Amniotic stem cell (primary cell): ENCODE measurements at places on chromosomes 1 and 21.

DNA sequence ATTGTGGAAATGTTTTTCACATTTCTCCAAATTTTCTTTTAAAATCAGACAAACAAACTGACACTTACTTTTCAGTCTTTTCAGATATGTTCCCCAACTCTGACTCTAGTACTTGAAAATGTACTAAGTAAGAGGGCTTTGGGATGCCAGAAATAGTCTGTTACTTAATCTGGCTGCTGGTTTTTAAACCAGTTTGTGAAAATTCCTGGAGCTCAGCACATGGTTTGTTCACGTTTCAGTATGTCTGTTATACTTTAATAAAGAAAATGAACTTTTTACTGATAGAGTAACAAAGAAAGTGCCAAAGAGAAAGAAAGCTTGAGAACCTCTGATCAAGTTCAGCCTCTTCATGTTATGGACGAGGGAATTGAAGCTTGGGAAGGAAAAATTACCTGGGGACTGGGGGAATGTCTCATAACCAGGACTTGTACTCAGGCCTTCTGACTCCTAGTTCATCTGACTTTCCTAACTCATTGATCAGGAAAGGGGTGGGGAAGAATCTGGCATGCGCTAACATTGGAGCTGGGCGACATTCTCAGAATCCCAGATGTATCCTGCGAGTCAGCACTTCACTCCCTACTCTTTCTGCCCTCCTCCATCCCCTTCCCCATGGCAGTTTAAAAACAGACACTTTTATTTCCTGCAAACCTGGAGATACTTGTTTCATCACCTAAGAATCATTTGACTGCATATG, 30.8 kb upstream of the DNAJC6 start:
- no peak for DNase-seq

GRCh38 chr1:36232212-36233095, 8.2 kb downstream of the THRAP3 start:
- no peak for DNase-seq

DNA sequence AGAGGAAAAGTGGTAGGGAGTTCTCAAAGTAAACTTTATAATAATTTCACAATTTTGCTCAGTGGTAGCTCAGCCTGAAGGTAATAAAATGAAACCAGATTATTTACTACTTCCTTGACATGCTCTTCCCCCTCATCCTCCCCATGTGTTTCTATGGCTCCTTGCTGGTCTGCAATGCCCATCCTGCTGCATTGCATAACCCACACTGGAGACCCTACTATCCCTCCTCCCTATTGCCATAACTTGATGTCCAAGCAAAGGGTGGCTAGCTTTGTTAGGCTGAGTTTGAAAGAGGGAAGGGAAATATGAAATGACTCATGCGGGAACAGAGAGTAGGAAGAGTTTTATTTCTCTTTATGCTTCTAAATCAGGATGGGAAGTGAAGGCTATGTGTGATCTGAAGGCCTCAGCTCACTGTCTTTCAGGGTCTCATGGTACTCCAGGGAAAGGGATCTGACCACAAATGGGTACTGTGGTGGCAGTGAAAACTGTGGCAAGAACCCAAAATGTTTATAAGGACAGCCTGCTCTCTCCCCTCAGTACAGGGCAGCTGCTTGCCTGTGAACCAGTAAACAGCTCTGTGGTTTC, 36.4 kb upstream of the HSD17B7 start:
- DNase-seq = no peak

- DNase-seq = no peak
Observed at GRCh38 chr1:167219194-167219593, 1.5 kb upstream of the POU2F1 start.

DNA sequence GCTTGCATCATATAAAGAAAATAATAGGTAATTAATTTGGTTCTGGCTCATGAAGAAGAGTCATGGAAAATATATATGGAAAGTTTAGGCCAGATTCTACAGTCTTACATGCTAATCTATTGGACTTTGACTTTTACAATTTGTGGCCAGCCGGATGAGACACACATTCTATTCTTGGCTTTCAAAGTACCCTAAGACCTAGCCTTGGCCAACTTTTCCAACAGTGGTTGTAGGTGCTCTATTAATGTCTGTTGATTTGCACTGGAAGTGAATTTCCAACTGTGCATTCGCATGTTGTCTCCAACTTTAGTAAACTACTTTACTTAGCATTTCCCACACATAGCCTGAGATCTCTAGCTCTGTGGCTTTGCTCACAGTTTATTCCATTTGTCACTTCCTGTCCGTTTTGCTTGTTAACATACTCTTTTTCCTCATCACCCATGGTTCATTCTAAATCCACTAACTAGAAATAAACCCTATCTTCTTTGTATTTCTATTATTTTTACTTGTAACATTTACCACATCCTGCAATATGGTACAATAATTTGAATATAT, 644.0 kb downstream of the PTPRC start:
- DNase-seq = no peak

- no peak for DNase-seq
Observed at GRCh38 chr1:185568155-185569123, 165.8 kb upstream of the HMCN1 start.

GRCh38 chr1:78856096-78856495, 150.4 kb downstream of the ADGRL4 start:
- no peak for DNase-seq

- no peak for DNase-seq
Observed at GRCh38 chr21:21156957-21157356, 158.7 kb downstream of the NCAM2 start.

DNA sequence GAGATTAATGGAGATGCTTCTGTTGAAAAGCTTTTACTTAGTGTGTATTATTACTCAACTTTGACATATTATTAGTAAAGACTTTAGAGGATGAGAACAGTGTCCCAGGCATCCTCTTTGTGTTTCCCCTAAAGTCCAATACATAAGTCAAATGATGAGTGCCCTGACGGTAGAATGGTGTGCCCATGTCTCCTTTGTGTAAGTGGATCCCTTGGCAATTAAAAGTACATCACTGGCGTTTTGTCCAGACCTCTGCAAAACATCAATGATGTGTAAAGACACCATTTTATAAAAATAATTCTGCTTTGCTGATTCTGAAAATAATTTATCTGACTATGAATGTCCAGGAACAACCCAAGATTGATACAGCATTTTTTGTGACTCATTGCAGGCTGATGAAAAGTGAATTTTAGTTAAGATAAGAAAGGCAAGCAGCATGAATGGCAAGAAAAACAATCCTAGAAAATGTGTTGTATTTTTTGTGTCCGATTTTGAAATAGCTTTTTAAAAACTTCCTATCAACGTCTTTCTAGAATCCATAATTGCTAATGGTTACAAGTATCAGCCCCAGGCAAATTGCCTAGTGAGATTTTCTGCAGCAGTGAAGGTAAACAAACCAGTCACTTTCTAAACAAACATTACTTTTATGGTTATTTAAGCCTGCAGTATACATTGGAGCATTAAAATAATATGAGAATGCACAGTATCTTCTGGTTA, 251.5 kb downstream of the PTPRC start:
- no peak for DNase-seq
